NCI-H1436 treated with DMSO at 0.1 percent for 48 hours (cell line): ENCODE measurements at places on chromosomes 13 and 19.

GRCh38 chr13:113488283-113488682 is 2.2 kb downstream of the DCUN1D2 start:
- no peak for DNase-seq

DNA sequence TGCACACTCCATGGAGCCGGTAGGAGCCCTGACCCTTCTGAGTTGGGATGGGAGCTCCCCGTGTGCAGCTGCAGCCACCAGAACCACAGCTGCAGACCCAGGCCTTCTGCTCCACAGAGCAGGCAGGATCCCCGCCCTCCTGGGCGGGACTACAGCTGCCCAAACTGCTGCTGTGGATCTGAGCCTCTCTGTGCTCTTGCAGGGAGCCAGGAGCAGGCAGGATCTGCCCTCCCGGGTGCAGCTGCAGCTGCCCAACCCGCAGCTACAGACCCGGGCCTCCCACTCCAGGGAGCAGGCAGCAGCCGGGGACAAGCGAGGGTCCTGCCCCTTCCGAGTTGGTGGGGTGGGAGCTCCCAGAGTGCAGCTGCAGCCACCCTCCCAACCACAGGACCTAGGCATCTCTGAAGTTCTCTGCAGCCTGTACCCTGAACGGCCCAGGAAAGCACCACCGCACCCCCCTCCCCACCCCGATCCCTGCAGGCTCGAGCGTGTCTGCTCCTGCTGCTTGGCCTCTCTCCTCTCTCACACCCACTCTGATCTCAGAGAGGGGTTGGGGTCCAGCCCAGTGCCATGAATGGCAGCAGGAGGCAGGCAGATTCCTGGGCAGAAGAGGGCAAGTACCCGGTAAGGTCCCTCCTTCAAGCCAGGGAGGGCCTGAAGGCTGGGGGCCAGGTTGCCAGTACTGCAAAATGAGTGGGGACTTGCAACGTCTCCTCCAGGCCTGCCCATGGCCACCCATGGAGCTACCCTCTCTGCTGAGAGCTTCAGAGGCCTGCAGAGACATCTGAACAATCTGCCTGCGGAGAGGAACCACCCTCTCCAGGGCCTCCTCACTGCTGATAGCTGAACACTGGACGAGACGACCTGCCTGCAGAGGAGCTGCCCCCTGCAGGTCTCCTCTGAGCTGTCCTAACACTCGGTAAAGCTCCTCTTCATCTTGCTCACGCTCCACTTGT is 16.4 kb upstream of the EMP3 start:
- DNase-seq, result no peak

DNA sequence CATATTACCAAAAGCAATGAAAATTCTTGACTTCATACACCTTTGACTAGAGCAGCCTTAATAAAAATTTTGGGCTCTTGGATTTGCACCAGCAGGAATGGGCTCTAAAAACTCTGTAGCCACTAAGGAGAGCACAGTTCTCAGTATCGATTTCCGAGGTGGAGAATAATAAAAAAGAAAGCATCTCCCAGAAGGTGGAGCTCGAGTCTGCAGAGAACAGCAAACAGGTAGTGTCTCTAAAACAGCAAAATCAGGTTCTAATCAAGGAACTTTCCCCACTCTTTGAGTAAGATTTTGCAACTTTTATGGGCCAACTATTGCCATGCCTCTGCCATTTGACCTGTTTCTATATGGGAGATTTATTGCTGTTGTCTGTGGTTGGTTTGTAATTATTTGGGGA is 258.7 kb upstream of the GPC6 start:
- DNase-seq, result no peak

DNA sequence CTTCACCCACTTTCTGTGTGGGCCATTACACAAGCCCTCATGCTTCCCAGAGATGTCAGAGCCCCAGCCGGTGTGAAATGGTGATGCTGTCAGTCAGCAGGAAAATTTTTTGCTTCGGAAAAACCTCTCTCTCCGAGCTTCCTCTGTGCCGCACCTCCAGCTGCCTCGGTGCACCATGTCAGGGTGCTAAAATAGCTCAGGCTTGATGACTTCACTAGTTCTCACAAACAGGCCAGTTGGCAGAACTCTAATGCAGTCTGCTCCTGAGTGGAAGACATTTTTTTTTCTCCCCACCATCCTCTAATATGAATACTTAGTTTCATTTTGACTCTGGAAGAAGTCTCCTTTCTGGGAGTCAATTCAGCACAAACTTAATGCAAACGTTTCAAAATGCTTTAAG is 71.3 kb downstream of the KLF12 start:
- no peak for DNase-seq

DNA sequence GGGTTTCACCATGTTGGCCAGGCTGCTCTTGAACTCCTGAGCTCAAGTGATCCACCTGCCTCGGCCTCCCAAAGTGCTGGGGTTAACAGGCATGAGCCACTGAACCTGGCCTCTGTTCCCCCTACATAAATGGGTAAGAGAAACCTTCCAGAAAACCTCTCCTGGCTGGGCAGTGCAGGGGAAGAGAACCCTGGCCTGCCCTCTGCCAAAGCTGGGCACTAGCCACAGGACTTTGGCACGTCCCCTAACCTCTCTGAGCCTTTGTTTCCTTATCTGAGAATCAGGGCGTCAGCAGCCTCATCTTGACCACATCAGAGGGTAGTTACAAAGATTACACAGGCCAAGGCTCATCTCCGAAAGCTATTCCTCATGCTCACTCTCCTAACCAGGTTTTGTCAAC is 2.2 kb downstream of the SBSN start:
- no peak for DNase-seq

GRCh38 chr19:44615863-44616247 is 2.5 kb downstream of the IGSF23 start:
- DNase-seq, result no peak

- no peak for DNase-seq
Measured at GRCh38 chr19:27922970-27923369, 1290.0 kb downstream of the UQCRFS1 start.

GRCh38 chr13:103908274-103908673 is 842.1 kb upstream of the SLC10A2 start:
- DNase-seq, result no peak

DNA sequence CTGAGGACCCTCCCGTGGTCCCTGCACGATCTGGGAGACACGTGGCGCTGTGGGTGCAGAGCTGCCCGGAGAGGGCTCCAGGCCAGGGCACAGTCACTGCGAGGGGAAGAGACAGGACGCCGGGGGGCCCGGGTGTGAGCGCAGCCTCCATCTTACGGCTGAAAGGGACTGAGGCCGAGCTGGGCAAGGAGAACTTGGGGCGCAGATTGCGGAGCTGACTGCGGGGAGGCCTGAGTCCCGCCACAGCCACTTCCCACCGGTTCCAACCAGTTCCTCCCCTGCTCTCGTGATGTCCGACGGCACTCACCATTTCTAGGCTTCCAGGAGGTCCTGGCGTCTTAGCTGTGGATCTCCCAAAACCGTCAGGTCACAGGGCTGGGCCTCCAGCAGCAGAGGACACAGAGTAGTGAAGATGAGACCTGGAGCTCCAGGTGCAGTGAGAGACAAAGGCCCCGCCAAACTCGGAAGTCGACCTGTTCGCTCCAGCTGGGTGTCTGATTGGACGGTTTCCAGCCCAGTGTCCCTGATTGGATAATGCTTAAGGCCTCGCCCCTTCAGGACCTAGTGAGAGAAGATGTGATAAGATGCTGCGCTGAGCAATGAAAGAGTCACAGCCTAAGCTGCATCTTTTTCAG is 4.8 kb upstream of the ZNF253 start:
- DNase-seq, result no peak

- no peak for DNase-seq
Measured at GRCh38 chr13:50685491-50685890, 158.0 kb downstream of the DLEU7 start.

DNA sequence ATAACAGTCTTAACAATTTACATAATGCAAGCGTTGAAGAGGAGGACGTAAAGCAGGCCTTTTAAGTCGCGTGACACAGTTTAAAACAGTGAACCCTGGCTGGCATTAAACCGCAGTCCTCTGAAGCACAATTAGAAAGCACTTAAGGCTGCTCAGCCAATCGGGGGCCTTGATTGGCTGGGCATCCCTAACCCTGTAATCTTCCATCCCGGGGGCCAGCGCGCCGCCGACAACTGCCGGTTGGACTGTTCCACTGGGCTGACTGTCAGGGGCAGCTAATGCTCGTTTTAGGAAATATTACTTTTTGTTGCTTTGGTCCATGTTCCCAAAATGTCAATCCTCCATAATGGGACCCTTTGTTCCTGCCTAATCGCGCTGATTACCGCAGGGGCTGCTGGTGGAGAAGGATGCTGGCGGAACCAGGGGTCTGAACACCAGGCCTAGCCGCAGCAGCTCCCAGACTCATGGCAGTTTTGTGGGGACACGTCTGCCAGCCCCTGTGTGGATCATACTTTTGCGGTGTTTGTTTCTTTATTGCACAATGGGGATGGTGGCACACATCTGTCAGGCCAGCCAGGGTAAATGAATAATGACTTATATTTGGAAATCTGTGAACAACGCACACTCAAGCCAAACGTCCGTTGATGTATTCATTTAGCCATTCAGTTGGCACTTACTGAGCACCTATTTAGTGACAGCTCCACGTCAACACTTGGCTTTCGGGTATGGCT is 127.1 kb upstream of the SPACA7 start:
- peak; percentile 86 for DNase-seq

DNA sequence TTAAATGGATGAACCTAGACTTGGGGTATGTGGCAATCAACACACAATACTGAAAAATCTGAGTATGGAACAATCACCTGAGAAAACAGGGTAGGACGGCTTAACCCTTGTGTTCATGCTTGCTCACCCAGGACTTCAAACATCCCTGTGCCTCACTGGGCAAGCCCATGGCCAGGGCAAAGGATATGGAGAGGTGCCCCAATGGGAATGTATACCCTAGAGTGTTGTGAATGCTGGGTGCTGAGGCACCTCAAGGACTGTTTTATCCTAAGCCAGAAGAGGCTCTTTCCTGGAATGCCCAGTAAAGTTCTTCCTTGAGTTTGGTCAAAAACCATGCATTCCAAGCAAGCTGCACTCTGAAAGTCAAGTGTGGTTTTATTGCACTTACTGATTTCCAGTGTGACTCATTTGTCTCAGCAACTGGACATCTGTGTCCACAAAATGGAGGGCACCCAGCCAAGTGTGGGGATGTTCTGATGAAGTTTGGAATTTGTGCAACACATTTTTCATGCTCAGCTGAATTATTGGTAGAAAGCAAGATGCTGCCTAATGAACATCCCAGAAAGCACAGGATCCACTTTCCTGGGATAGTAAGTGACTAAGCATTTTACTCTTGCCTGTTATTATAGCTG is 531.3 kb downstream of the RFC3 start:
- no peak for DNase-seq

DNA sequence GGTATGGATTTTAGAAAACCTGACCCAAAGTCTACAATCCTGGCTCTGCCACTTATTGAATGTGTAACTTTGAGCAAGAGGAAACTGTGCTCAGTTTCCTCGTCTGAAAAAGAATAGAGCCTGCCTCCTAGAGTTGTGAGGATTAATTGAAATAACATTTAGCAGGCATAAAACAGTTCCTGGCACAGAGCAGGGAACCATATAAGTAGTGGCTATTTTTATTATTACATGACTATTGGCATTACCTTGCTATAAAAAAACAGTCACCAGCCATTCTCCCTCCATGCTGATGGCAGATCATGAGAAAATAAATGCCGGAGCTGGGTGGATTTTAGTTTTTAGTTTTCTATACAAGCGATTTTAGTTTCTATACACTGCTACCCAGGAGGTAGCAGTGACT is 5.8 kb downstream of the DOCK9 start:
- DNase-seq, result no peak

DNA sequence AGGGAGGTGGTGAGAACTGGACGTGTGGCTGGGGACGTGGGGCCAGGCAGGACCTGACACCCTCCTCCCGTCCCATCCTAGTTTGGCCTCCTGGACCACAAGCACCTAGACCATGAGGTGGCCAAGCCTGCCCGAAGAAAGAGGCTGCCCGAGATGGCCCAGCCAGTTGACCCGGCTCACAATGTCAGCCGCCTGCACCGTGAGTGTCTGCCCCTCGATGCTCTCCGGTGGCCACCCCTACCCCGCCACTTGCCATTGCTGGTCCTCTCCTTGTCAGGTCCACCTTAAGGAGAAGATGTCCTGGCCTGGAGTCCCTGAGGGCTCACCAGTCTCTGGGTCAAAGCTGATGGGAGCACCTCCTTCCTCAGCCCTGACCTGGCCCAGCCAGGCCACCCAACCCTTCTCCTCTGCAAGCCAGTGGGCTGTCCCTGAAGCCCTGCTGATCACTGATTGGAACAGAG is 2.2 kb downstream of the ANGPTL4 start:
- no peak for DNase-seq

- DNase-seq, result no peak
Measured at GRCh38 chr13:25380082-25380481, 8.3 kb downstream of the ATP8A2 start.

DNA sequence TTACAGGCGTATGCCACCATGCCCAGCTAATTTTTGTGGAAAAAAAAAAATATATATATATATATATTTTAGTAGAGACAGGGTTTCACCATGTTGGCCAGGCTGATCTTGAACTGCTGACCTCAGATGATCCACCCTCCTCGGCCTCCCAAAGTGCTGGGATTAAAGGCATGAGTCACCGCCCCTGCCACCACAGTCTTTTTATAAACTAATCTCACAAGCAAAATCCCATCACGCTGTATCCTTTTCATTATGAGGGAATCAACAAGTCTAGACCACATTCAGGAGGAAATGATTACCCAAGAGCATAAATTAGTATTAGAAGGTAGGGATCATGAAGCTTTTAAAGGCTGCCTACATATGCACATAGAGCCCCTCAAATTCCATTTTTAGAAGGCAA is 210.6 kb upstream of the NBEA start:
- no peak for DNase-seq

GRCh38 chr19:5592531-5593342 is 25.0 kb upstream of the TINCR start:
- no peak for DNase-seq

- DNase-seq, result no peak
Measured at GRCh38 chr13:90995614-90996013, 351.9 kb upstream of the MIR17HG start.

- DNase-seq, result no peak
Measured at GRCh38 chr19:13002166-13002898, 7.1 kb downstream of the NFIX start.

DNA sequence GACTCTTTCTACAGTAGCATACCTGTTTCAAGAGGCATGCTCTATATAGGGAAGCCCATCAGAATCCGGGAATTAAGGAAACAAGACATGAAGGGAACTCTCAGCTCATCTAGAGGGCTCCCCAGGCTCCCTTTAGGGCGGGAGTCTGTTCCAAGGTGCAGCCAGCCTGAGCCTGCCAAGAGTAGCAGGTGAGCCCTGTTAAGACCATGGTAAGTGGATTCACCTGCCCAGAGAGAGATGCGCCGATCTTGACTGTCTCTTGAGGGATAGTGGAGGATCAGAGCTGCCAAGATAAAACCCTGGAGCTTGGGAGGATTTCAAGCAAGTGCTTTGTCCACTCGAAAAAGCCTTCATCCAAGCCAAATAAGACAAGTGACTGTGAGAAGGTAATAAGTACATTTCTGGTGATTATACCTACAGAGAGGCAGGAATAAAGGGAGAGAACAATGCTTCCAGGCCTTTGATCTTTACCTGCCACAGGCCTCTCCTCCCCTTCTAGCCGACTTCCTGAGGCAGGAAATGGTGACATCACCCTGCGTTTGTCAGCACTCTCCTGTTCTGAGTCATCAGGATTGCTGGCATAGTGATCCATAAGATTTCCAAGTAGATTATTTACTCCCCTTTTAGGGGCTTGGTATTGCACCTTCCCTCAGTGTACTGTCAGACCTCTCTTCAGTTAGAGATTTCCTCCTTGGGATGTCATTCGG is 31.5 kb downstream of the KLF5 start:
- peak; percentile 50 for DNase-seq
